ENCODE measurements at places on chromosomes 5 and 9.

- no peak for DNase-seq
Observed at GRCh38 chr9:124354346-124355038, 60.8 kb downstream of the PSMB7 start.

- DNase-seq: no peak
Observed at GRCh38 chr5:151151793-151152192, 5.8 kb downstream of the ANXA6 start.

- no peak for DNase-seq
Observed at GRCh38 chr9:109092051-109092580, 27.6 kb downstream of the TMEM245 start.

- no peak for DNase-seq
Observed at GRCh38 chr5:80867233-80867632, 92.9 kb upstream of the RASGRF2 start.

GRCh38 chr5:136055612-136056309 lies 27.0 kb downstream of the TGFBI start:
- no peak for DNase-seq

GRCh38 chr5:17243287-17244063 lies 26.0 kb downstream of the BASP1 start:
- no peak for DNase-seq

DNA sequence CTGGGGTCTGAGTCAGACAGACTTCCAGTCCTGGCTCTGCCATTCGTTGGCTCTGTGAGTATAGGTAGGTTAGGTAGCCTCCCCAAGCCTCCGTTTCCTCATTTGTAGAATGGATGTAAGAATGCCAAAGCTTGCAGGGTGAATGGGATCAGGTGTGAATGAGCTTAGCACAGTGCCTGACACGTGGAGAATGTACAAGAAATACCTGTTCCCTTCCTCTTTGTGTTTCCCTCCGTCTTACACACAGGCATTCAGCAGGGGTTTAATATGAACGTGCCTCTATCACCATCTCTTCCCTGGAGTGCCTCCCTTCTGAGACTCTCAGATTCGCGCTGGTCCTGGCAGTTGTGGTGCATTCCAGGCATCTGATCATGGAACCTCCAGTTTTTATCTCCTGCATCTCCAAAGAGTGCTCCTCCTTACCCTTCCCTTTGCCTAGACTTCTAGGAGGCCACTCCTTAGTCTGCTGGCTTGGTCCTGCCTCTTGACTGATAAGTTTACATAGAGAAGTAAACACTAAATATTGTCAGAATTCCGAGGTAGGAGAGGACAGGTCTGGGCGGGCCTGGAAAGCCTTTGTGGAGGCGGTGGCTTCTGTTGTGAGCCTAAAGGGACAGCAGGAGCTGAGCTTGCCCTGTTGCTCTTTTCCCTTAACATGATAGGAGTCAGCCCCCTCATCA lies 199.4 kb downstream of the AOPEP start:
- DNase-seq: no peak

DNA sequence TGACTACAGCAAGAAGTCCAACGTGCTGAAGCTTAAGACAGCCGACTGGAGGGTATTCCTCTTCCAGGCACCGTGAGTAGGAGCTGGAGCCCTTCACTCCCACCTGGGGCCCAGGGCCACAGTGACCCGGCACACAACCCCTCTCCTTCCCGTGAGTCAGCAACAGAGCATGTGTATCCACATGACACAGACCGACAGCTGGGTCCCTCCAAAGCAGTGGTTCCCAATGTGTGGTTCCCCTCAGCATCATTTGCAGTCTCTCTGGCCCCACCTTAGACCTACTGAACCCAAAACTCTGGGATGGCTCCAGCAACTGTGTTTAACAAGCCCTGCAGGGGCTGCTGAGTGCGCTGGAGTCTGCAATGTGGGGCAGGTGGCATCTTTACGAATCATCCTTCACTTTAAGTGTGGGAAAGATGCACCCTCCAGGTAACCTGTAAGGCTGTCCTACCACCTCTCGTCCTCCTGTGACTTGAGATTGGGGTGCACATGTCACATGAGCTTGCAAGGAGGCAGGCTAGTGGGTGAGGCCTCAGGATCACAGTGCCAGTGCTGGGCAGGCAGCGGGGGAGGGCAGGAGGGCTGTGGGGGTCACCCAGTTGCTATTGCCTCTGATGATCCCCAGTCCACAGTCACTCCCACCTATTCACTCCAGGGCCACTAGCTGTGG lies 42.2 kb downstream of the PSD2 start:
- no peak for DNase-seq

GRCh38 chr9:110213413-110214044 lies 5.6 kb upstream of the C9orf152 start:
- no peak for DNase-seq

DNA sequence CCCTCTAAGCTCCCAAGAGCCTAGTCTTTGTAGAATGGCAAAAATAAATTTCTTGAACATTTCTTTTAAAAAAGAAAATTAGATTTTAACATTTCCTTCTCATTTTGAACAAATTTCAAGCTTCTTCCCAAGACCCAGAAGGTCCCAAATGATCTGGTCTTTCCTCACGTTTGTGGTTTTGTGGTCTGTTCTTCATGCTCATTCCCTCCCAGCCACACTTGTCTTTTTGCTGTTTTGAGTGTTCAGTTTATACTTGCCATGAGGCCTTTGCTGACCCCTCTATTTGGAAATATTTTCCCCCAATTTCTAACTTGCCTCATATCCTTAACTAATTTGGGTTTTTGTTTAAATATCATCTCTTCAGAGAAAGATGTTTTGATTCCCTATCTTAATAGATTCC lies 133.4 kb upstream of the PAPPA start:
- no peak for DNase-seq

GRCh38 chr9:482739-483138 lies 268.1 kb downstream of the DOCK8 start:
- DNase-seq: no peak

- DNase-seq: no peak
Observed at GRCh38 chr5:1095302-1095989, 16.4 kb downstream of the SLC12A7 start.

GRCh38 chr9:4073371-4073770 lies 226.5 kb downstream of the GLIS3 start:
- DNase-seq: no peak

DNA sequence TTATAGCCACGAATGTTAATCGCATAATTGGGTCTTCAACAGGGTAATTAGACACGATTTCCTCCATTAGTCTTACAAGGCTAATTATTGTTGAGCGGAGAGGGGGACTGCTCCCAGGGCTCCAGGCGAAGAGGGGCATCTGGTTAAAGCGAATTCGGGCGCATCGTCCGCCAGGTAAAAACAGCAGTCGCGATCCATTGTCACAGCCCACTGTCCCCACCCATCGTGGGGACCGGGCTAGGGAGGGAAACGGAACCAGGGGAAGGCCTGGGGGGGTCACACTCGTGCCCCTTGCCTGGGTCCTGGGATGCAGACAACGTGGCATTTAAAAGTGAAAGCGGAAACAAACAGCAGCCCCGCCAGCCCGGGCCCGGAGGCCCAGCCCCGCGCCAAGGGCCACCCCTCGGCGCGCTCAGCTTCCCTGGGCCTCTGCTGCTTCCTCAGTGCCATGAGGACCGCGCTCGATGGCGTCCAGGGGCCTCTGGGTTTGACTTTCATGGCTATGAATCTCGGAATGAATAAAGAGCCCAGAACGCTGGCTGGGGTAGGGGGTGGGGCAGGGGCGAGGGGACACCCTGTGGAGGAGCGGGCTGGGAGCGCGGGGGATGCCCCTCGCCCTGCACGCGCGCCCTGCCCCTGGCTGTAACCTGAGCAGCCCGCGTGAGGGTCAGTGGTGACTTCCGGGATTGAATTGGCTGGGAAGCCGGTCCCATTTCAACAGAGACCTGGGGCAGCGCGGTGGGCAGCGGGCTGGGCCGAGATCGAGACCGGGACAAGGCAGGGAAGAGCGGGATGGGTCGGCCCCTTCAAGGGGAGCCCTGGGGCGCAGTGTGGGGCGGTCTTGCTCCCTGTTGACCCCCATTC lies 99.9 kb downstream of the GTF3C4 start:
- DNase-seq: peak; percentile 21

DNA sequence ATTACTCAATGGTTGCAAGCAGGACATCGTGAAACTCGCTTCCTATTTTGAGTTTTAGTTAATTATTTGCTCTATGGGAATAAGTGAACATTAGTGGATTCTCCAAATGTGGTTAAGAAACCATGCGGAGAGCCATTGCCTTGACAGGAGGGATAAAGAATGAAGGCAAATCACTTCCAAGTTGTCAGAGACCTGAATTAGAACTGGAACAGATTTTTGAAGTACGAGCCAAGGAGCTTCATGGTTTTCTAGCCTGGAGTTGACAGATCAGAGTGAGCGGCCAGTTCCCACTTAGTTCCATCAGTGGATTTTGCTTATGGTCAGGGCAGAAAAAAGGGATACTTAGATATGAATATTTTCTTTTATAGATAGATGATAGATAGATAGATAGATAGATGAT lies 171.4 kb upstream of the CDH10 start:
- no peak for DNase-seq

DNA sequence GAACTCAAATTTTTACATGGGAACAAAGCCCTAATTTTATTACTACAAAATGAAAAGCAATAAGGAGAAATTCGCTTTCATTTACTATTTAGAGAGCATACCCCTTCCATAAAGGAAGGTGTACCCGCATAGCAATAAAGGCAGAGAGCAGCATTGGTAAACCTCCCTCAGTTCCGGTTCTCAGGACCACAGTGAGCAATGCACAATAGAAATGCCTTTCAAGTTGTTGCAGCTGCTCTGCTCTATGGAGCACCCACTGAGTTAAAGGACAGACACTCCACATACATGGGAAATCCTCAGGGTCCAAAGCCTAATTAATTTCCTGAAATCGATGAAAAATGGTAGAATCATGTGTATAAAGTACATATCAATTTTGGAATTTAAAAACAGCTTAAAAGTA lies 89.9 kb upstream of the MPDZ start:
- no peak for DNase-seq

DNA sequence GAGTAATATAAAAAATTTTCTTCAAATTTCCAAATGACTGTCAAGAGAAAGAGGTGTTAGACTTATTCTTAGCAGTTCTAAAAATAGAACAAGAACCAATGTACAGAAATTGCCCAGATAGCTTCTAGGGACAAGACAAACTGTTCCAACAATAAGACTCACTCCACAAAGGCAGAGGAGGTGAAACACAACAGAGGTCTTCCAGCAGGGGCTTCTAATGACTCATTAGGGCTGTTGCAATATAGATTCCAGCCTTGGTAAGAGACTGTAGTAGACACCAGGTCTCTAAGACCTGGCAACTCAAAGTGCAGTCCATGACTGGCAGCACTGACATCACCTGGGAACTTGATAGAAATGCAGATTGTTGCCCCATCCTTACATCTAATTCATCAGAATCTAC lies 134.6 kb upstream of the VLDLR start:
- DNase-seq: no peak

- no peak for DNase-seq
Observed at GRCh38 chr9:105967797-105968196, 273.5 kb downstream of the TMEM38B start.

DNA sequence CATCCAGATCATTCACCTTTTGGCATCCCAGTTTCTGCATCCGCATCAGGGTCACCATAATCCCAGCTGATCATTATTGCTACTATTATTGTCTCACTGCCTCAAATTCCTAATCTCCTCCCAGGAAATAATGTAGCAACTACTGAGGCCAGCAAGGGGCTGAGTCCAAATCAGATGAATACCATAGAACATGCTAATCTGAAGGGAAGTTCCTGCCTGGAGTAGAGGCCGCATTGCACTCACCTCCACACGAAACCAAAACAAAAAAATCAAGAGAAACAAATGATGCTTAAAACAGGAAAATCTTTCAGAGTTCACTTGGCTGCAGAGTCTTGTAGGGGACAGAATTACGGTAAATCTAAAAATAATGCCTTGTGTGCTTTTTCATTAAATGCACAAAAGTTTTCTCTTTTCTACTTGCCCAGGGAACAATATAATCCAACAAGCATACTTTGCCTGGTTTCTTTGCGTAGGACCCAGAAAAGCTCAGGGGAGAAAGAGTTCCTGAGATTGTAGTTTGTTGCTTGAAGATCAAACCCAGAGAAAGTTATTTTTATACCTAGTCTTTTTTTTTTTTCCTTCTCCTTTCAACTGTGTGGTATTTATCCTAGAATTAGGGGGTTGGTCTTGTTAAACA lies 87.7 kb upstream of the KLF4 start:
- DNase-seq: no peak

- no peak for DNase-seq
Observed at GRCh38 chr9:84996029-84996428, 326.5 kb downstream of the NTRK2 start.

- DNase-seq: no peak
Observed at GRCh38 chr5:89036704-89037489, 153.9 kb upstream of the MEF2C start.

- DNase-seq: no peak
Observed at GRCh38 chr5:11494340-11494739, 409.9 kb downstream of the CTNND2 start.

Data from head of caudate nucleus (tissue), 42 donors.